ENCODE measurements at places on chromosomes 1 and 21.

DNA sequence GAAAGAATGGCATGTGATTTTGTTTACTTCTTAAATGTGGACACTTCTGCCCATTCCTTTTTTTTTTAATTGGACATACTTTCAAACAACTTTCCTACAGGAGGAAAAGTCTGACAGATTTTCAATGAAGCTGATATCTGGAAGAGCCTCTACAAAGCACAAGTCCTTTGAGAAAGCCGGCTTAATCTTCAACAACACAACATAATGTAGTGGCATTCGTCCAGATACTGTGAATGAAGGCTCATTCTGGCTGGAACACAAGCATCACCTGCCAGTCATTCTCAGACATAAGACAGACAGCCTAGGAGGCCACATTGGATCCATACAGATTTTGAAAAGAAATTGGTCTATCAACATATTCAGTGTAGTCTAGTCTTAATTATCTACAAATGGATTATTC lies 4.9 kb downstream of the OTUD7B start:
- DNase-seq, result no peak

- no peak for DNase-seq
Observed at GRCh38 chr1:50873458-50874187, 86.4 kb downstream of the FAF1 start.

GRCh38 chr1:110118636-110119396 lies 6.6 kb downstream of the UBL4B start:
- DNase-seq, result no peak

- no peak for DNase-seq
Observed at GRCh38 chr1:101331794-101332193, 95.0 kb downstream of the S1PR1 start.

DNA sequence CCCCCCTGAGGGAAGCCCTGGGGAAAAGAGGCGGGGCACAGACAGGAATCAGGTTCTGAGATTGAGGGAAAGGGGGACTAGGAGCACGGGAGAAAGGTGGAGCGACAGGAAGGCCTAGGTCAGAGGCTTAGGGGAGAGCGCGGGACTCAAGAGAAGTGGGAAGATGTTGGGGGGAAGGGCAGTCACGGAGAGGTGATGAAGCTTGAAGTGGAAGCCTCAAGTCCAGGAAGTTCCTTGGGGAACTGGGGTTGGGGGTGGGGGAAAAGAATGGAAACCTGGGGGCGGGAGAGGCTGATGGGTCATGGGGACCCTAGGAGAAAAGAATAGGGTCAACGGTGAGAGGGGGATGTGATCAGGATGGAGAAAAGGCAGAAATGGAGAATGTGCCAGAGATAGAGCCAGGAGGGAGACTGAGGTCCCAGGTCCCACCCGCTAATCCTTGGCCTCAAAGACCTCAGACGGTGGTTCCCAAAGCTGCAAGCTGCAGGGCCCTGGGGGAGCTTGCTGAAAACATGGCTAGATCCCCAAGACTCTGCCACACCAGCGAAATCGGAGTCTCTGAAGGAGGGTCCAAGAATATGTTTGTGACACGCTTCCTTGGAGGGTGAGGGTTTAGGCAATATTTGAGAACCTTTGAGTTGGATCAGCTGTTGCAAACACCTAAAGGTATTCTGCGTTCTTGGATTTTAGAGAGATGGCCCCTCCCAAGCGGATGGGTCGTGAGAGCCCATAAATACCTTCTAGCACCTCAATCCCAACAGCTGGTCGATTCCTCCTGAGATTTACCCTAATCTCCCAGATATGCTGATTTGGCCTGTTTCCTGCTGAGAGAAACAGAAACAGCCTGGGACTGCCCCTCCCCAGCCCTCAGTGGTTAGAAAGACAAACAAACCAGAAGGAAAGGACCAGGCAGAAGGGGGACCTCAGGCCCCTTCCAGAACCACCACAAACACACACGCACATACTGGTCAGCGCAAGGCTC lies 3.6 kb downstream of the C1orf232 start:
- DNase-seq, result no peak

GRCh38 chr1:51919684-51920083 lies 41.2 kb upstream of the NRDC start:
- DNase-seq, result no peak

GRCh38 chr1:33441088-33441745 lies 10.3 kb upstream of the PHC2 start:
- no peak for DNase-seq

- no peak for DNase-seq
Observed at GRCh38 chr1:65056866-65057265, 90.5 kb upstream of the JAK1 start.

- no peak for DNase-seq
Observed at GRCh38 chr1:155062702-155063411, 683 bp upstream of the EFNA4 start.

DNA sequence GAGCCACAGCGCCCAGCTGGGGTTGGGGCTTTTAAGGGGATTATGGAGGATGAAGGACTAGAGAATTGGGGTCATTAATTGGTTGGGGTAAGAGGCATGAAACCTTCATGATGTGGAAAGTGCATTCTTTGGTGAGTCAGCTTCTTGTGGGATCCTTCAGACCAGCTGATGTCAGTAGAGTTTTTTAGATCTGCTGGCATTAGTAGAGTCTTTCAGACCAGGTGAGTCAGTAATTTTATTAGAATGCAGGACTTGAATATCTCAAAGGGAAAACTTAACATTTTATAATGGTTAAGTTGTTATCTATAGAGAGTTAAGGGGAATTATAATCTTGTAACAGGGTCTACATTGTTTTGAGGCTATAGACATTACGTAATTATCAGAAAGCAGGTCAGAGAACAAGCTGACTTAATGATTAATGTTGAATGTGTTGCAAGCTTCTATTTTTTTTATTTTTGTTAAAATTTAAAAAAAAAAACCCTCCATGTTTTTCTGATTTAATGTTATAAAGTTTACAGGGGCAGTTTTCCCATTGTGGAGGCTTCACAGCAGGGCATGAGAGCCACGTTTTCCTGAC lies 160.9 kb upstream of the FMN2 start:
- DNase-seq, result no peak

DNA sequence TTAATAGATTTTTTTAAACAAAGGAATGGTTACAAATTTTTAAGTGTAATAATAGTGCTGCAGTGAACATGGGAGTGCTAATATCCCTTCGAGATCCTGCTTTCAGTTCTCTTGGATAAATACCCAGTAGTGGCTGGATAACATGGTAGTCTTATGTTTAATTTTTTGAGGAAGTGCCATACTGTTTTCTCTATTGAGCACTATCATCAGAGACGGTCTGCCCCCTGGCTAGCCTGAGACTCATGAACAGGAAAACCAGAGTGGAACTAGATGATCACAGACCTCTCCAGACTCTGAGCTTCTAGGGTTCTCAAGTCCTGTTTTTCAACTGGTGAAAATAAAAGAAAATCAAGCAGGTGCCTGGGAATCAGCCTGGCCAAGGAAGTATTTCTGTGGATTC lies 97.3 kb upstream of the MARK1 start:
- no peak for DNase-seq

GRCh38 chr1:8021676-8022266 lies 4.3 kb downstream of the ERRFI1 start:
- no peak for DNase-seq

GRCh38 chr1:225642177-225642576 lies 10.7 kb downstream of the ENAH start:
- no peak for DNase-seq

- no peak for DNase-seq
Observed at GRCh38 chr1:37620707-37621106, 14.0 kb downstream of the RSPO1 start.

DNA sequence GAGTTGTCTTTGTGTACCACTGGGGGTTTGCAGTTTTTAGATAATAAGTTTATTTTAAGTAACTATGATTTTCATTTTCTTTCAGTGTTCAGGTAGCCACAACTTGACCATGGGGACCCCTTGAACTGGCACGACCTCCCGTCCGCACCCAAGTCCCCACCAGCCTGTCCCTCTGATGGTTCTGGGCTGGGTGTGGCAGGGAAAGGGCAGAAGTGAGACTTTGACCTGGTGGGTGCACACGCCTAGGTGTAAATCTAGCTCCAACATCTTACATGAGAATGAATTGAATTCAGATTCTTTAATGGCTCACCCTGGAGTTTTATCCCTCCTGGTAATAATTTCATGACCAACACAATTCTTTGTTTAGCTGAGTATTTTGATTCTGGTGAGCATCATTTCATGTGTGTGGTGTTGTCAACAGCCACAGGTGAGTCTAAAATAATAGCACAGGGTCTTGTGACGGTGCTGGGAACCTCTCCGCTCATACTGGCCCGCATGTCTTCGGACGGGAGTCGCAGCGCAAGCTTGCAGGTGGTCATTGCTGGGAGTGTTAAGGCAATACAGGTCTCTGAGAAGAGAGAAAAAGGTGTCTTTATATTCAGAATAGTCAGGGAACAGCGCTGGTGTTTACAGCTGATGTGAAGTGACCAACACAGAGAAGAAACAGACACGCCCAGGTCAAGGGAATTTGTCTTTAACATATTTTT lies 50.8 kb upstream of the POFUT2 start:
- DNase-seq, result no peak

GRCh38 chr1:222306011-222306410 lies 241.9 kb downstream of the HHIPL2 start:
- no peak for DNase-seq

GRCh38 chr1:41243079-41243385 lies 926 bp upstream of the SCMH1 start:
- no peak for DNase-seq

DNA sequence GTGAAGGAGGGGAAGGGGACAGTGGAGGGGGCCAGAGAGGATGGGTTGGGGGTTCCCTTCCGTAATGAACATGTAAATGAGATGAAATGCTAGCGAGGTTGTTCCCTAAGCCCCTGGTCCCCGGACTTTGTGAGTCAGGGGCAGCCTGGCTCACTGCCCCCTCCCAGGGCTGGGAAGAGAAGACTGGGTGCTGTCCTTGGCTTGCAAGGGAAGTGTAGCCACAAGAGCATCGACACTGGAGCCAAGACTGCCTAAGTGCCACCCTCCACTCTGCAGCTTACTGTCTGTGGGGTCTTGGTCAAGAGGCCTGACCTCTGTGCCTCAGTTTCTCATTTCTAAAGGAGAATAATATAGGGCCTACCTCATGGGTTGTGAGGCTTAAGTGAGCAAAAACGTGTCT lies 483 bp downstream of the PEAR1 start:
- no peak for DNase-seq

DNA sequence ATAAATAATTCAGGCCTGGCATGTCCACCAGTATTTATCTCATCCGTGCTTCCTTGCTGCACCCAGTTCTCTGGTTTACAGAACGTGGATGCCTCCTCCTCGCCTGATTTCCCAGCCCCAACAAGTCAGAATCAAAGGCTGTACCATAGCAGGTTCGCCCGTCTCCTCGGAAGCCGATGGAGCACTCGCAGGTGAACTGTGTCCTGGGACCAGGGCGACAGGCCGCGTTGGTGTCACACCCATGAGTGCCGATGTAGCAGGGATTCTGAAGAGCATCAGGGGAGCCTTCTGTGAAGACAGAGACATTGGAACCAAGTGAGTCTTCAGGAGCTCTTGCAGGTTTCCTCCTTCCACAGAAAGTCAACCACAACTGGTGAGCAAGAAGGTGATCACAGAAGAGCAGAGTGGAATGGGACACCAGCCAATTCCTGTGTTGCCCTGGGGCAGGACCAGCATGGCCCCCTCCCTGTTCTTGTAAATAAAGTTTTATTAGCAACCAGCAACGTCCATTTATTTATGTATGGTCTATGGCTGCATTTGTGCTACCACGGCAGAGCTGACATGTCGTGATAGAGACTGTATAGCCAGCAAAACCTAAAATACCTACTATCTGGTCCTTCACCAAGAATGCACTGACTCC lies 40.8 kb downstream of the NID1 start:
- DNase-seq, result no peak

DNA sequence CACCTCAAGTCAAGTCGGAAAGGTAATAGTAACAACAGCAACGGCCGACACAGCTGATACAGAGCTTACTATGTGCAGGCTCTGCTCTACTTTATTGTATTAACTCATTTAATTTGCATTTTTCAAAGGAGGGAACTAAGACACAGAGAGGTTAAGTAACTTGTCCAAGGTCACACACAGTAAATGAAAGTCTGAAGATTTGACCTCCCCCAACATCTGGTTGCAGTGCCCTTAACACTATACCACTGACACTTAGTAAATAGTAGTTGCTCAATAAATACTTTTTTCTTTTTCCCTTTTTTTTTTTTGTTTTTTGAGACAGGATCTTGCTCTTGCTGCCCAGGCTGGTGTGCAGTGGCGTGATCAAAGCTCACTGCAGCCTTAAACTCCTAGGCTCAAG lies 39.2 kb downstream of the RAP1GAP start:
- no peak for DNase-seq

DNA sequence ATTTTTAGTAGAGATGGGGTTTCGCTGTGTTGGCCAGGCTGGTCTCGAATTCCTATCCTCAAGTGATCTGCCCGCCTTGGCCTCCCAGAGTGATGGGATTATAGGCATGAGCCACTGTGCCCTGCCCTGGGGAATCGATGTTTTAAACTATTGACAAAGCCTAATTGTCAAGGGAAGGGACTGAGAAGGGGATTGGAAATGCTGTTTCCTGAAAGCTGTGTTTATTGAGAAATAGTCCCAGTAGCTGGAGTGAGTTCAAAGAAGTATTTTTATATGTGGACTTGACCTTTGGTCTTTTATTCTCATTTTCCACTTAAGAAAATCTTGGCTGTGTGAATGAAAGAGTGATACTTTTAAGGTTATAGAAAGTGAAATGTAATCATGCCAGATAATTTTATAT lies 47.5 kb downstream of the KIF1B start:
- DNase-seq, result no peak

DNA sequence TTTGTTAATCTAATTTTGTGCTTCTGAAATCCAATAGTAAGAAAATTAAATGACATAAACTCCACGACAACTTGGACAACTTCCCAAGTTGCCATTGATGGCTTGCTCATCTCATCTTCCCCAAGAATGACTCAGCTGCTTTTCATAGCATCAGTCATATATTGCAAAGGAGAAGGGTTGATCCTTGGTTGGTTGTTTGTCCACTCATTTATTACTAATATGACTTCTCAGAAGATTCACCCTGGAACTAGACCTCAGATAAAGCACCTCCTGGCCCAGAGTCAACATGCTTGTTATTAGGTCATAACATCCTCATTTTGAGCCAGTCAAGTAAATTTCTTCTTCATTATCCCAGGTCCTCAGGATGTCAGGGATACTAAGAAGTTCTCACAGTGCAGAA lies 2.3 kb upstream of the LCE3D start:
- no peak for DNase-seq

GRCh38 chr1:73676186-73676585 lies 521.8 kb downstream of the LRRIQ3 start:
- DNase-seq, result no peak

DNA sequence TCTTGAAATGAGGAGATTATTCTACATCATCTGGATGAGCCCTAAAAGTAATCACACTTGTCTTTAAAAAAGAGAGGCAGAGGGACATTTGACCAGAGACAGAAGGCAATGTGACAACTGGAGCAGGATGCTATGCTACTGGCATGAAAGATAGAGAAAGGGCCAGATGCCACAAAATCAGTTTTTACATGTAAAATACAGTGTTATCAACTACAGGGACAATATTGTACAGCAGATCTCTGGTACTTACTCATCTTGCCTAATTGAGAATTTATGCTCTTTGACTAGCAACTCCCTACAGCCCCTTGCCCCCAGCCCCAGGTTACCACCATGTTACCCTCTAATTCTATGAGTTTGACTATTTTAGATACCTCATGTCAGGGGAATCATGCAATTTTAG lies 633.4 kb downstream of the LTN1 start:
- DNase-seq, result no peak

GRCh38 chr1:9558271-9558945 lies 19.1 kb downstream of the SLC25A33 start:
- DNase-seq, result no peak
